ENCODE measurements at places on chromosomes 2 and 18.

DNA sequence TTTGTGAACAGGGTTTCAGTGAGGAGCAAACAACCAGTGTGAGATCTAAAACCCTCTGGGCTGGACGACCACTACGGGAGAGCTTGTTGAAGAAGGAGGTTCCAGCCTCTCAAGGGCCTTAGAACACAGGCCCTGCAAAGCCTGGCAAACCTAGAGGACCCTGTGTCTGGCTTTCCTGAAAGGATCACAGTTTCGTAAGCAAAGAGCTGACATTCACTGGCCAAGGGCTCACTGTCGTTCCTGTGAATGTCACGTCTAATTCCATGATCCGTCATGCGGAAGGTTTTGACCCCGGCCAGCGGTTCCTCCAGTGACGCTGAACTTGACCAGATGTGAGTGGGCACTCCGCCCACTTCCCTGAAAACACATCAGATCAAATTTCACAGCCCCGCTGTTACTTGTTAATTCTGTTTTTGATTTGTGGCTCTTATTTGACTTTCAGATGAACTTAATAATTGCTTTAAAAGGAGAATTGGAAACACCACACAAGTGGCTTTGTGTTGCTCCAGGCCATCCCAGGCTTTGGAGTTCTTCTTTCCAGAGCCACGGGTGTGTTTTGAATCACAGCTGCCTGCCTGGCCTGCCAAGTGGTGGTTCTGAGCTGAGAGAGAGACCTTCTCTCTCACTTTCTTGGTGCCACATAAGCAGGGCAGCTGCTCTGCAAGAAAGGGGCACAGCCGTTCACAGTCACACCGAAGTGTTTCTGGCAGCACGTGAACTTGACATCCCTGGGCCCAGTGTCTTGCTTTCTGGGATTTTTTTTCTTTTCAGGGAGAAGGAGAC, 308.4 kb downstream of the NDUFA10 start:
- peak; percentile 58 for DNase-seq

GRCh38 chr2:231423176-231423575, 27.7 kb downstream of the B3GNT7 start:
- DNase-seq, result no peak

GRCh38 chr18:1438458-1438910, 533.8 kb downstream of the ADCYAP1 start:
- no peak for DNase-seq

DNA sequence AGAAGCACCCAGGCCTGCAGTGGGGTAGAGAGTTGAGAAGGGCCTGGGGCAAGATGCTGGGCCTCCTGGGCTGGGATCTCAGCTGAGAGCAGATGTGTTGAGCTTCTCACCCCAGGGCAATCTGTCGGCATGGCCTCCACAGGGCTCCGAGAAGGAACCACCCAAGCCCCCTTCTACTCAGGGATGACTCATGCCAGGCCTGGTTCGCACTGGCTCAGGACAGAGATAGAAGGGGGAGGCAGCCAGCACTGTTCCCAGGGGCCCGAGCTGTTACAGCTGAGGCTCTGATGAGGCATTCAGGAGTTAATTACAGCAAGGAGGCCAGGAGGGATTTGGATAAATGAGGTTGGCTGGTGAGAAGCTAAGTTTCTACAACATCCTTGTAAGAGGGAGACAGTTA, 62.5 kb downstream of the CENPO start:
- peak; percentile 76 for DNase-seq

- no peak for DNase-seq
Observed at GRCh38 chr2:19214682-19215391, 143.6 kb downstream of the OSR1 start.
